ENCODE measurements at places on chromosomes 7 and 10.
A peak's percentile ranks its signal among the peaks of the same experiment; 100 is the strongest.

- DNase-seq = no peak
Measured at GRCh38 chr10:1227510-1228402, 171.6 kb downstream of the WDR37 start.

- DNase-seq = no peak
Measured at GRCh38 chr7:127776776-127777386, 124.9 kb downstream of the SND1 start.

- DNase-seq = no peak
Measured at GRCh38 chr10:132457328-132458070, 60.5 kb downstream of the PWWP2B start.

DNA sequence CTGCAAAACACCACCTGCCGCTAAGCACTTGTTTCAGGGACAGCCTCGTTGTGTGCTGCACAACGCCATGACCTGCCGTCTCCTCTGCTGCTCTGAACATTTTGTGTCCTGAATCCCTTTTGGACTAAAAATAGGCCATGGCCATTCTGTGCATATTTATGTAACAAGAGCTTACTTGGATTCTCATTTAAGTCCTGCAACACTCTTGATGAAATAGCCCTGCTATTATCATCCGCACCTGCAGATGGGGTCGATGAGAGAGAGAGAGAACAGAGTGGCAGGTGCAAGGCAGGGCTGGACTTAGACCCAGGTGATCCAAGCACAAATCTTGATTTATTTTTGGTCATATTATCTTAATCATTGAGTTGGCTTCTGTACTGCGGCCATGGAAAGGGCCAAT lies 121.2 kb upstream of the PRKCQ start:
- DNase-seq = no peak

- peak; percentile 3 for DNase-seq
Measured at GRCh38 chr7:142626420-142627035, 122.7 kb upstream of the PRSS1 start.

Measured in NCI-H1092 (cell line).